ENCODE measurements at places on chromosomes 3 and 15. TPM values are rescaled to one million over a fixed set of nuclear protein-coding genes. Genes with fewer than 3 reads are reported as not detected.

Gene ZNF501
- not detected for total RNA-seq

Gene LMOD3
- total RNA-seq, result not detected

Gene GPR62
- not detected for total RNA-seq

Gene HOMER2
- total RNA-seq, result 15.1 TPM

Gene MASP1
- 0.06 TPM for total RNA-seq

Gene SERINC4
- 0.12 TPM for total RNA-seq

Measured in A549 treated with DMSO at 1 μM for 4 hours (cell line).